ENCODE measurements at places on chromosomes 16 and 17. TPM values are rescaled to one million over a fixed set of nuclear protein-coding genes. Genes with fewer than 3 reads are reported as not detected.

DNA sequence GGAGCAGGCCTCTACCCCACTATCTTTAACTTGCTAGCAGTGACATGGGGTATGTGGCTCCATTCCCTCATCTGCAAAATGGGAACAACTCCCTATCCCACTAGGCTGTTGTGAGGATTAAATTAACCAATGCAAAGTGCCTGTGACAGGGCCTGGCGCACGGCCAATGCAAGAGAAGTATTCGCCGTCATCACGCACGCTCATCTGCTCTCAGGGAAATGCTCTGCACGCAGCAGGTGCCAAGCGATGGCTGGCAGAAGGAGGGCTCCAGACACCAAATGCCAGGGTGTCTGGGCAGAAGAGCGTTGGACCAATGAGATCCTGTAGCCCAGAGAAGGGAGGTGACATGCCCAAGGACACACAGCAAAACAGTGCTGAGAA, 17.3 kb downstream of the FAM83G start:
- DNase-seq, result no peak

GRCh38 chr17:21164216-21164615, 37.5 kb downstream of the DHRS7B start:
- no peak for DNase-seq

- DNase-seq, result no peak
These were observed 4.9 kb downstream of the TRIM65 start for GRCh38 chr17:75891605-75892555.

GRCh38 chr17:77796176-77796860, 162.2 kb upstream of the TNRC6C start:
- DNase-seq, result no peak

- no peak for DNase-seq
These were observed 5.0 kb downstream of the SOST start for GRCh38 chr17:43753493-43754129.

- no peak for DNase-seq
These were observed 47.5 kb downstream of the SLC6A2 start for GRCh38 chr16:55703003-55704001.

- no peak for DNase-seq
These were observed 55.5 kb upstream of the NACA2 start for GRCh38 chr17:61646482-61646881.

Gene ABCC6
- total RNA-seq, result 6.9 TPM

Gene IL32
- 36.0 TPM for total RNA-seq

Gene KRT25
- not detected for total RNA-seq

Gene ACD
- 11.5 TPM for total RNA-seq

Gene SOX8
- total RNA-seq, result 1.3 TPM

Gene CHP2
- total RNA-seq, result 0.22 TPM
